Effector memory CD4-positive, alpha-beta T cell (primary cell): ENCODE measurements at places on chromosomes 12 and 14.

DNA sequence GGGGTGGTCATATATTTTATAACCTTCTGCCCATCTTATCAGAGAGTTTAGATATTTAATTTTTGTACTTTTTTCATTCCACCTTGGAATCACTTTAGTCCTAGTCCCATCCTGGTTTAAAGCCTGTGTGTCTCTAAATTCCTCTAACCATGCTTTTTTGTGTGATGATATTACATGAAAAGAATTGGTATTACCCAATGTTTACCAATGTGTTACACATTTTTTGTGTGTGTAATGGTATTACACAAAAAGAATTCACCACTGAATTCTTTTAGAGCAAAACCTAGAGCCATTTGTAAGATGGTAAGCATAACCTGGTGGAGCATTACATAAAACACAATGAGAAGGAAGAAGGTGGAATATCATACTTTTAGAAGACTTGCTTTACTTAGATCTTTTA is 77.5 kb downstream of the FAR2 start:
- no peak for DNase-seq

DNA sequence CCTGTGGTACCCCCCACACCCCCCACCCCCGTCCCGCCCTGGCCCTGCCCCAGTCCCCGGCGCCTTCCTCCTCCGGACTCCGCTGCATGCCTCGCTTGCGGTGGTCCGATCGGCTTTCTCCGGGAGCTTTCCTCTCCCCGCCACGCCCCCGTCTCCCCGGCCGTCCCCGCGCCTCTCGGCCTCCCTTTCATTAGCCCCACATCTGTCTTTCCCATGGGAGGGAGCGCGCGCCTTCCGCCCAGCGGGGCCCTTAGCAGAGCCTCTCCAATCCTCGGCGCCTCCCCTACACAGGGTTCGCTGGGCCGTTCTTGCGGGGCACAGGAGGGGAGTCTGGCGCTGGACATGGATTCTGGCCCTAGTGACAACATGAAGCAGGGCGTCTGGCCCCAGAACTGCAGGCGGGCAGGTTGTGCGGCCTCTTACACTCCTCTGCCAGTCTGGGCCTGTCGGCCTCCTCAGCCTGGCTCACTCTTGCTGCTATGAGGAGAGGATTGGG is 1.5 kb upstream of the EFS start:
- DNase-seq = no peak

DNA sequence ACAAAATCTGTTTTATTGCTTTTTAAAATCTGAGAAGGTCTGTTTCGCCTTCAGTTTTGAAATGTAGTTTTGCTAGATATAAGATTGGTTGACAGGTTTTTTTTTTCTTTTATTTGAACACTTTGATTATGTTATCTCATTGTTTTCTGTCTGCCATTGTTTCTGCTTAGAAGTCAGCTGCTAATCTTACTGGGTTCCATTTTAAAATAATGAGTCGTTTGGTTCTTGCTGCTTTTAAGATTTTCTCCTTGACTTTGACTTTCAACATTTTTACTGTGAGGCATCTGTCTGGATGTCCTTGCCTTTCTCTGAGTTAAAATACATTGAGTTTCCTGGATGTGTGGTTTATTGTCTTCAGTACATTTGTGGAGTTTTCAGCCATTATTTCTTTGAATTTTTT is 56.7 kb downstream of the ADIPOR2 start:
- no peak for DNase-seq

DNA sequence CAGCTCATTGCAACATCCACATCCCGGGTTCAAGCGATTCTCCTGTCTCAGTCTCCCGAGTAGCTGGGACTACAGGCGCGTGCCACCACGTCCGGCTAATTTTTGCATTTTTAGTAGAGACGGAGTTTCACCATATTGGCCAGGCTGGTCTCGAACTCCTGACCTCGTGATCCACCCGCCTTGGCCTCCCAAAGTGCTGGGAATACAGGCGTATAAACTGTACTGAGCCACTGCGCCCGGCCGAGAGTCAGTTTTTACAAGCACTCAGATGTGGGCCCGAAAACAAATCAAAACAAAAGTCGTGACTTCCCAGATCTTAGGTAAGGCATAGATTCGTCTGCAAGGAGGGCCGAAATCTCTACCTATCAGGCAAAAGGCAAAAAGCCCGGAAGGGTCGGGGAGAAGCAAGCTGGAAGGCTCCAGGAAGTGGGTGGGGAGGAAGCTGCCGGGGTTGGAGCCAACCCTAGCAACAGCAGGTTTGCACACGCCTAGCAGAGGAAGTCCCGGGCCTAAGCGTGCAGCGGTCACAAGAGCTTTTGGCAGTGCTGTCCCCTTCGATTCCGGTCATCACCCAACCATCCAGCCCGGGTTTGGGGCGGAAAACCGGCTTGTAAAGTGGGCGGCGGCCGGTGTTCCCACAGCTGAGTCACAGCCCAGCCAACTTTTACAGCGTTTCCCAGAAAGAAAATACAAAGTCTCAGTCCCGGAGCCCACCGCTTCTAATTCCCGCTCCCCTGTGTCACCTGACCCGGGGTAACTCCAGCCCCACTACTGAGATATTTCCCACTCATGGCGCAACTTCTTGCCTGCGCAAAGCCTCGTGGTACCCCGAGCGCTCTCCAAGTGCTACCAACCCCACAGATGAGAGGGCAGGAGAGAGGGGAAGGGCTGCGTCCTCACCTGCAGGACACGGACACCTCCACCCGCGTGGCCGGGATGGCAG is 583 bp downstream of the CPNE8 start:
- DNase-seq = peak; percentile 9

DNA sequence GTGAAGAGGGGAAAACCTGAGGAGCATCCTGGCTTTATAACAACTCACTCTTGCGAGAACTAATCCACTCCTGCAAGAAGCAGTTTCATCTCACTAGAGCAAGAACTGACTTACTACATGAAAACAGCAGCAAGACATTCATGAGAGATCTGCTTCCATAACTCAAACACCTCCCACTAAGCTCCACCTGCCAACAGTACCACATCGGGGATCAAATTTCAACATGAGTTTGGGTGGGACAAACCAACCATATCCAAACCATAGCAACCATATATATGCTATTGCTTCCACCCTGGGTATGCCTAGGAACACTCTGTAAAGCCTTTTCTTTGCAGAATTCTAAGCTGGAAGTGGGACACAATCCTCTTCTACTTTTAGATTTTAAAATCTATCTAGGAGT is 13.9 kb upstream of the AVPR1A start:
- DNase-seq = no peak

GRCh38 chr12:106643000-106643399 is 60.2 kb downstream of the RFX4 start:
- no peak for DNase-seq

- no peak for DNase-seq
Observed at GRCh38 chr12:102847131-102847530, 69.9 kb downstream of the PAH start.

- no peak for DNase-seq
Observed at GRCh38 chr14:75223664-75224154, 47.3 kb upstream of the TMED10 start.

GRCh38 chr14:39417014-39417413 is 15.2 kb downstream of the FBXO33 start:
- DNase-seq = no peak

- DNase-seq = no peak
Observed at GRCh38 chr14:67468378-67468730, 20.2 kb downstream of the TMEM229B start.

GRCh38 chr14:64501411-64502171 is 2.0 kb downstream of the ZBTB25 start:
- DNase-seq = no peak

- peak; percentile 35 for DNase-seq
Observed at GRCh38 chr14:89365061-89365801, 51.8 kb downstream of the FOXN3 start.

GRCh38 chr14:52609445-52610044 is 56.9 kb downstream of the GPR137C start:
- no peak for DNase-seq

GRCh38 chr12:78128211-78128610 is 297.5 kb downstream of the NAV3 start:
- no peak for DNase-seq
